ENCODE measurements at places on chromosomes 1 and 21.

DNA sequence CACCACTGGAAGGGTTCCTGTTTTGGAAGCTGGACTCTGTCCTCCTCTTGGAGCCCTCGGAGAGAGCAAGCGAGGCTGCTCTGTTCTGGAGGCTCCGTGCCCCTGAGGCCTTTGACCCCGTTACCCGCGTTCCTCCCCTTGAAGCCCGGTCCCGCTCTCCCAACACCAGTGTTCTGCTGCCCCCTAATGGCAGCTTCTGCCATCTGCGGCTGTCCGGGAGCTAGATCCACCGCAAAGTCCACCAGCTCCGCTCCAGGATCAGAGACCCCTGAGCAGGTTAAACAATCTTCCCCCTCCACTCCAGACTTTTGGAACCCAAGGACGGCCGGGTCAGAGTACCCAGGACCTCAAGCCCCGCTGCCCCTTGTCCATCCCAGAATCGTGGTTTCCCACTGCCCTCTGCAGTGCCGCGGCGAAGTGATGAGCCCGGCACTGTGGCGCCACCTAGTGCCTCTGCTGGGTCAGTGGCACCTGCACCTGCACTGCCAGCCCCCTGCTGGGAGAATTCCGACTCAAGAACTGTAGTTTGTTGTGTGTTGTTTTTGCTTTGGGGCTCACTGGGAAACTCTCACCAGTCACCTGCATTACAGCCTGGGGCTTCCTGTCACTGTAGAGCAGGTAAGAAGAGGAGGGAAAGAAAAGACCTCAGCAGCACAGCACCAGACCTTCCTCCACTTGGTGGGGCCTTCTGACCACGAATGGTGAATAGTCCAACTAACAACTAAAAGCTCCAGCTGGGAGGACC lies 63.5 kb upstream of the NFASC start:
- DNase-seq = peak; percentile 81

- DNase-seq = no peak
These were observed 5.3 kb upstream of the RASAL2 start for GRCh38 chr1:178088651-178089050.

DNA sequence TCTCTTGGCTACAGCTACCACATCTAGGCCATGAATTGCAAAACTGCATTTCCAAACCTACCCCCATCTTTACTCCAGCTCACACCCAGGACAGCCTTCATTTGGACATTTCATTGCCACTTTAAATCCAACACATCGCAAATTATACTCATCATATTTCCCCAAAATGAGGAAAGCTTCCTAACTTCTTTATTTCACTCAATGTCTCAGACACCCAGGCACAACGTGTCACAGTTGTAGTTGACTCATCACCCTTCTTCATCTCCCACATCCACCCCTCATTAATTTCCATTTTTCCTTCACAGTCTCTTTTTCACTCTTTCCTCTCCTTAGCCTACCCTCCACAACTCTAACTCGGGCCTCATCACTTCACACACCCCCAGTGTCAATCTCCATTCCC lies 6.7 kb downstream of the OTUD7B start:
- no peak for DNase-seq

GRCh38 chr1:67919274-67920072 lies 86.2 kb upstream of the GNG12 start:
- no peak for DNase-seq

Data from endothelial cell of umbilical vein (primary cell).